Type B pancreatic cell (in vitro differentiated cells): ENCODE measurements at places on chromosomes 5 and 9.

DNA sequence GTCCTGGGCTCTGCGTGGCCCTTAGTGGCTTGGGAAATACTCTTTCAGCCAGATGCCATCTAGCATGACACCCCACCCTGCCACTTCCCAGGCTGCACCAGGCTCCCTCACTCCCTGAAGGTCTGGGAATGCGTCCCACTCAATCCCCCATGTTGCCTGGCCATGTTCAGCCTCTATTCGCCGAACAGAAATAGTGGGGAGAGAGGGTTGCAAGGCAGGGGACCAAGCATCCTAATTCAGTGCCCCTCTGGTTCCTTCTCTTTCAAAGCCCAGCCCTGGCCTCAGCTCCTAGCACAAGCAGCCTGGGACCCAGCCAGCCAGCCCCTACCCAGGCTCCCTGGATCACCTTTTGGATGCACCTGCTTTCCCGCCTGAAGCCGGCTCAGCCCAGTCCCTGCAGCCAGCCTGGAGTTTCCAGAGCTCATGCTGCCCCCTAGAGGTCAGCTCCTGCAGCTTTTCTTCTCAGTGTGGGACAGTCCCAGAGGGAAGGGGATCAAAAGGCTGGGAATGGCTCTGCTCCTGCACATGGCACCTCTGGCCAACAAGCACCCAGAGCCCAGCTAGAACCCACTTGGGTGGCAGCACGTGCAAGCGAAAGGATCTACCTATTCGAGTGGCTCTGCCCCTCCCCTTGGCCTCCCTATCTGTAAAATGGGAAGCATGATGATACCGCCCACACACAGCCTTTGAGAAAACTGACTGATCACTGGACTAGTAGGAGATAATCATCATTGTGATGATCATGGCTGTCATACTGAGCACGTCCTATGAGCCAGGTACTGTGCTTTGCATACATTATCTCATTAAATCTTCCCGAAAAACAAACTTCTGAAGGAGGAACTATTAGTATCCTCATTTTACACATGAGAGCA lies 48.7 kb upstream of the C5orf58 start:
- no peaks in the 10 kb centered on the region for H3K36me3 ChIP-seq
- H3K4me1 ChIP-seq = peaks cover 12% of the 10 kb centered on the region
- H3K4me3 ChIP-seq = no peak overlapping the region
- DNase-seq = peak; percentile 79
- H3K27me3 ChIP-seq = peaks cover 8% of the 10 kb centered on the region

DNA sequence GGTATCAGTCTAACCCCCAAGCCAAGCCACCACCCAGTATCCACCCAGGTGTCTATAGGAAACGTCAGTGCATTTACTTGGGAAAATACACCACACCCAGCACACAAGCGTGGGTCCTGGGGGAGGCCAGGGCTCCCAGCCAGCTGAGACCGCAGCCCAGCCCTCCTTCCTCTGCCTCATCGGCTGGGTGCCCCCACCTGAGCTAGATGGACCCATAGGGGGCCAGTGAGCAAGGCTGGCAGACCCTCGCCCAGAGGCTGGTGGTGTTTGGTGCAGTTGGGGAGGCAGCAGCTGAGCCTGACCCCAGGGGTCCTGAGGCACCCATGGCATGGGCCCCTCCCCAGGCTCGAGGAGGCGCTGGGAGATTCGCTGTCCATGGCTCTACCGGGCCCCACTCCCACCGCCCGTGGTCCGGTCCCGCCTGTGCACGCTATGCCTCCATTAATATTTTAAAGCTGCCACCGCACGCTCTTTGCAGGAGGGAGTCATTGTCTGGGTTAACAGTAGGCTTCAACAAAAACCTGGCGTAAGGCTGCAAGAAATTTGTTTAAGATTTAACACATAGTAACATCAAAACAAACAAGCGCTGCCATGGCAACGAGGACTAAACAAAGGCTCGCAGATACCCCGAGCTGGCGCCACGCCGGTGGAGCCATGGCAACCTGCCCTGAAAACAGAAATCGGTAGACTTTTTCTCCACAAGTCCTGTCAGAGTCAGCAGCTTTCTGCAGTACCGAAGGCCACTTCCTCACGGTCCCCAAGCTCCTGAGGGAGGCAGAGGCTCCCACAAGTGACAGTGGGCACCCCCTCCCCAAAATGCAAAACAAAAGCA lies 20.6 kb downstream of the TPPP start:
- peak overlapping the region; percentile 74 for H3K4me3 ChIP-seq
- peak overlapping the region; percentile 89 for H3K27ac ChIP-seq
- H3K27me3 ChIP-seq = peaks cover 5% of the 10 kb centered on the region
- peaks cover 6% of the 10 kb centered on the region for H3K4me1 ChIP-seq

- no peaks in the 10 kb centered on the region for H3K36me3 ChIP-seq
- H3K4me3 ChIP-seq = no peak overlapping the region
- H3K27ac ChIP-seq = no peak overlapping the region
These were observed 138.6 kb upstream of the TSLP start for GRCh38 chr5:110932755-110933488.

- H3K27ac ChIP-seq = no peak overlapping the region
- H3K27me3 ChIP-seq = no peaks in the 10 kb centered on the region
- H3K36me3 ChIP-seq = no peaks in the 10 kb centered on the region
- no peak overlapping the region for H3K4me3 ChIP-seq
These were observed 137.1 kb upstream of the TRIM32 start for GRCh38 chr9:116549786-116550660.

GRCh38 chr5:9316733-9317132 lies 229.1 kb downstream of the SEMA5A start:
- peaks cover 26% of the 10 kb centered on the region for H3K36me3 ChIP-seq
- H3K4me1 ChIP-seq = peaks cover 5% of the 10 kb centered on the region
- DNase-seq = no peak

GRCh38 chr5:142783601-142784341 lies 13.6 kb downstream of the ARHGAP26 start:
- H3K27ac ChIP-seq = peak overlapping the region; percentile 10
- DNase-seq = no peak
- H3K27me3 ChIP-seq = no peaks in the 10 kb centered on the region
- H3K4me1 ChIP-seq = peaks cover 39% of the 10 kb centered on the region

DNA sequence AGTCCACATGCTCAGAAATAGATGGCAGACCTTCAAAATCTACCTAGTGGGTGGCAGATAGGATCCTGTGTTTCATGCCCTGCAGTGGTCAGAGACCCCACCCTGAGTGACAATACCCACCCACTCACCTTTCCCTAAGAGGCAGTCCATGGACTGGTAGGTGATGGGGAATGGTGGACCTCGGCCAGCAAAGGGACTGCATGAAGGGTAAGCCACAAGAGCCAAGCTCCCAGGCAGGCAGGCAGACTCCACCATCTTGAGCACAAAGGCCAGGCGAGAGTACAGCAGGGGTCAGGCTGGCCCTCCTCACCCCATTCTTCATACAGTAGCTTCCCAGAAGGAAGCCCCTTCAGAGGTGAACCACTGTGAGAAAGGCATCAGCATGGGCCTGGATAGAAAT lies 78.4 kb downstream of the SYK start:
- no peak for DNase-seq
- no peaks in the 10 kb centered on the region for H3K4me1 ChIP-seq
- no peaks in the 10 kb centered on the region for H3K27me3 ChIP-seq
- peaks cover 10% of the 10 kb centered on the region for H3K36me3 ChIP-seq
- H3K4me3 ChIP-seq = no peak overlapping the region

DNA sequence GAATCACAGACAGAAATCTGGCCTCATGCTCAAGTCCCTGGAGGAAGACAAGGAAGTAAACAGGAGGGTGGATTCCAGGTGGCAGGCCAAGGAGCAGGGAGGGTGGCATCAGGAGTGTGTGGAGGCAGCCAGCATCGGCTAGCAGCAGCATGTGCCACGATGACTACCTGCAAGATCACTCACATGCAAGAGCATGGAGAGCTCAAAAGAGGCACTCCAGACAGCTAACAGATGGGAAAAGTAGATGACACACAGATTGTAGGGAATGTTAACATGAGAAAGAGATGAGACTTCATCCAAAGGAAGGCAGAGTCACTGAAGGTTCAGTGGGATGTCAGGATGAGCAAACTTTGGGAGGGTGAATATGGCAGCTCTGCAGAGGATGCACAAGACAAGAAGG lies 104.3 kb downstream of the SEMA5A start:
- no peak overlapping the region for H3K4me3 ChIP-seq
- H3K36me3 ChIP-seq = peaks cover 44% of the 10 kb centered on the region
- peaks cover 32% of the 10 kb centered on the region for H3K4me1 ChIP-seq
- no peaks in the 10 kb centered on the region for H3K27me3 ChIP-seq
- no peak overlapping the region for H3K27ac ChIP-seq

- no peaks in the 10 kb centered on the region for H3K36me3 ChIP-seq
- H3K4me3 ChIP-seq = no peak overlapping the region
These were observed 73.3 kb upstream of the TBC1D2 start for GRCh38 chr9:98328770-98329169.
